ENCODE measurements at places on chromosomes 2 and 18.

- no peak for DNase-seq
Measured at GRCh38 chr2:132668189-132668823, 1.7 kb downstream of the LYPD1 start.

GRCh38 chr2:33126958-33127357 is 180.2 kb downstream of the LTBP1 start:
- DNase-seq = no peak

DNA sequence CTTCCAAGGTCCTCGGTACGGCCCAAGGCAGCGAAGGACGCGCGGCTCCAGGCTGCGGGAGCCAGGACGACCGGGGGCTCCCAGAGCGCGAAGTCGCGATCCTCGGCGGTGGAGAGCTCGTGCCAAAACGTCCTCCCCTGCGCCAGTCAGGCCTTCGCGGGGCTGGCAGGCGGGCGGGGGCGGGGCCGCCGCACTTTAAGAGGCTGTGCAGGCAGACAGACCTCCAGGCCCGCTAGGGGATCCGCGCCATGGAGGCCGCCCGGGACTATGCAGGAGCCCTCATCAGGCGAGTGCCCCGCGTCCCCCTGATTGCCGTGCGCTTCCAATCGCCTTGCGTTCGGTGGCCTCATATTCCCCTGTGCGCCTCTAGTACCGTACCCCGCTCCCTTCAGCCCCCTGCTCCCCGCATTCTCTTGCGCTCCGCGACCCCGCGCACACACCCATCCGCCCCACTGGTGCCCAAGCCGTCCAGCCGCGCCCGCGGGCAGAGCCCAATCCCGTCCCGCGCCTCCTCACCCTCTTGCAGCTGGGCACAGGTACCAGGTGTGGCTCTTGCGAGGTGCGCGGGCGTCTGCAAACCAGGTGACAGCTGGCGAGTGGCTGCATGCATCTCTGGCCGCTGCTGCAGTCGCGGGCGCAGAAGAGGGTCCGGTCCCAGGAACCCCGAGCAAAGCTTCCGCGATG is at the start of gene CIDEA:
Gene CIDEA, plus strand, starts transcription at position 226 of the 684 bp plus-strand sequence. Its CDS starts 23 bp downstream, at position 249.
- no peak for DNase-seq

GRCh38 chr2:149656996-149657395 is 69.4 kb upstream of the MMADHC start:
- DNase-seq = no peak

DNA sequence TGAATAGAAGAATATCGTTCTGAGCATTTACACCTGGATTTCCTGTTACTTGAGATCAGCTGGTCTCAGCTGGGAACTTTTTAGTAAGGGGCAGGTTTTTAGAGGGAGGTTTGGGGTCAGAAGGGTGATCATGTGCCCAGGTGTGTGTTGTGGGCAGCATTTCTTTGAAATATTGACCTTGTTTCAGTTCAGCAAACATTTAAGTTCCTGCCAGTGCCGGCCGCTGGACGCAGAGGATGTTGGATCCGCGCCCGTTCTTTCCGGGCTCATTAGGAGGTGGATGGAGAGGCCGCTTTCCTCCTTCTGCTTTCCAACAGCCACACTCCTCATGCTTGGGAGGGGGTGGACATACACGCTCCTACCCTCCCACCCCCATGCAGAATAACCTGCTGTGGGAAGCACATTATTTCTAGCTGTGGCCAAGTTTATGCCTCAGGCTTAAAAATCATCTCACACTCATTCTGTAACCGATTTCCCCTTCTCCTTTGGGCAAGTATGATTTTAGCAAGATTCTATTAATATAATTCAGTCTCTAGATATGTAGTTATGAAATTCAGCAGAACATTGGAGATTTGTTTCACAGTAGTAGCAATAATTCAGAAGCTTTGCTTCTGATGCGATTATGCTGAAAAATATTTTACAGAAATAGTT is 131.4 kb downstream of the ZNF236 start:
- DNase-seq = no peak

DNA sequence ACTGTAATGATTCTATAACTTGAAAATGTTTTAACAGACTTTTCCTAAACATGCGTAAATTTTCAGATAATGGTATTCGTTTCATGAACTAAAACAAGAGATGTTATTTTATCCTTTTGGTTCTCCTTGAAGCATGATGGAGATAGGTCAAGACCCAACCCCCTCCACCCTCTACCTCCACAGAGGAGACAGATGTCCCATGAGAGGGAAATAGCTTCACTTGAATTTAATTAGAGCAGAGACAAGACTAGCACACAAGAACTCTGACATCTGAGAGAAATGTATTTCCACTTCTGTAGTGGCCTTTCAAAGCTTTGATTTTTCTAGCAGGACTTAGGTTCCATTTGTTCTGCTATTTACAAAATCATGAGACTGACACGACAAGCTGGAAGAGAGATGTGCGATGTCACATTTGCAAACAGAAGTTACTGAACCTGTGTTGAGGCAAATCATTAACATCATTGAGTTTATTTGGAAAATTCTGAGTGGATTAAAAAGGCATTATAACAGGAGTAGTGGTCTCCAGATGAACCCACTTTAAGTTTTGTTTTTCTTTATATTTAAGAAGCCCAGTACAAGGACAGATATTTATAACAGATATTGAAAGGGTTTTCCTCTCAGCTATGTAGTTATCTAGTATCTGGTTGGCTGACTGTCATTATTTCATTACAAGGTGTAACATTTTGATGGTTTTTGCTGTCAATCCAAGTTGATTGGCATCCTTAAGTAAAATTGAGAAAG is 276.2 kb downstream of the ASXL3 start:
- no peak for DNase-seq

DNA sequence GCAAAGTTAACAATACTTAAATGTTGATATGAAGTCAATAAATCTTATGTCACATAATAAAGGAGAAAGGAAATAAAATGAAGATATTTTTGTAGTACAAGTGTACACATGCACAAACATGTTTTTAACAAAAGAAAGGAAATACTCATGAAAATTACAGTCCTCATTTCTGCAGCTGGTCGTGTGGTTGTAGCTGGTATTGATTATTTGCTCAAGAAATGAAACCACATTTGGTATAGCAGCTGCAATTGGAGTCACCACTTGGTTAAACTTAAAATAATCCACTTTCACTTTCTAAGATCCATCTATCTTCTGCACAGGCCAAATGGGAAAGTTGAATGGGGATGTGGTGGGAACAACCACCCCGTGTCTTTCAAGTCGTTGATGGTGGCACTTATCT is 580.5 kb upstream of the NRXN1 start:
- DNase-seq = no peak

DNA sequence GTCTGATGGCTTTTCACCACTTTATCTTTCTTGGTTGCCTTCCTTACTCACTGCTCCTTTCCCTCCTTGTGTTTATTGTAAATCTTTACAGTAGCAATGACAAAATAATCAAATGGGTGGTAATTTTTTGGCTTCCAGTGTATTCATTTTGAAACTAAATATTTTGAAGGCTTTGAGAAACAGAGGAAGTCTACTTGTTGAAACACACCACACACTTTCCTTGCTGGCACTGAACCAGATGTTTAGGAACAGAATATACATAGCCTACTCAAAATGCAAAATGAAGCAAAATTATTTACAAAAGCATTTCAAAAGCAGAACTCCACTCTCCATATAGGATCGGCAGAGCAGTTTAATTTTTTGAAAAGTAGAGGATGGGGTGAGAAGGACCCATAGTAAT is 189.8 kb downstream of the LTBP1 start:
- no peak for DNase-seq

GRCh38 chr18:61308795-61309393 is 24.3 kb upstream of the CDH20 start:
- DNase-seq = peak; percentile 96

DNA sequence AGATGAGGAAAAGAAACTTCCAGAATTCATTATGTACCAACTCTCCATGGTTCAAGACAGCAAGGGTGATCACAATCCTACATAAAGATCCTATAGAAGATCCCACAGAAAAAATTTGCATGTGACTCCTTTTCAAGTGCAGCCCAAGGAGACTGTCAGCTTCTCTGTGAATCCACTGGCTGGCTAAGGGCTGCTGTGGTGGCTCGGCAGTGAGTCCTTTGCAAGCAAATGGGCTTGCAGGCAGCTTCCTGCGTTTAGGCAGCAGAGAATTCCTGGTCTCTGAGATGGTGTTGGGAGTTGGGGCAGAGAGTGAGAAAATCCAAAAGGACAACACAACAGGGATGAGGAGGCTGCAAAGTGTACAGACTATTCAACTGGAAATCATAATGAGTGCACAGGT is 43.4 kb downstream of the NABP1 start:
- no peak for DNase-seq

- DNase-seq = no peak
Measured at GRCh38 chr18:67670024-67670543, 153.6 kb upstream of the DSEL start.

DNA sequence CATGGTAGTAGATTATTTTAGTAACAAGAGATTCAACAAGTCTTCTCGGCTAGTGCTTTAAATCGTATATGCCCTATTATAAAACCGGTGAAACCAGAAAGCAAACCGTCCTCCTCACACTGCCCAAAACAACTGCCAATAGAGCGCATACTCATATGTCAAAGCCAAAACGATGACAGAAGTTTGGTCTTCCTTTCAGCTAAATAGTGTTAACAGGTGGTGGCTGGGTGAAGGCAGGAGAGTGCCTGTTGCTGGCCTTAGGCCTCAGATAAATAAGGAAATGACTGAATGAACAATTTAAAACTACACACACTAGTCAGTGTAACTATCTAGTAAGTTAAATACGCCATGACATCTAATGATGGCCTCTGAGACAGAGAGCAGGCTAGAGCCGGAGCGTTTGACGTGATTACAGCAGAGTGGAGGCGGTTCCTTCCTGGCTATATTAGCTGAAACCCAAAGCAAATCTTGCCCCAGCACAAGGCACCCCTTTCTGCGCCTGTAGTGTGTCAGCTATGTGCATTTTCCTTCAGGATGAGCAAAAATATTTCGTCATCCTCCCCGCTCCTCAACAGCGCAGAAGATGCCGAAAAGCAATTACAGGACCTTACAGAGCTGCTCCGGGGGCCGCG is 1.6 kb downstream of the LONRF2 start:
- no peak for DNase-seq

- no peak for DNase-seq
Measured at GRCh38 chr2:218861645-218862318, 2.2 kb downstream of the WNT6 start.

- peak; percentile 2 for DNase-seq
Measured at GRCh38 chr2:140808820-140809219, 1322.0 kb downstream of the LRP1B start.

- no peak for DNase-seq
Measured at GRCh38 chr2:71743995-71744675, 290.8 kb downstream of the DYSF start.

DNA sequence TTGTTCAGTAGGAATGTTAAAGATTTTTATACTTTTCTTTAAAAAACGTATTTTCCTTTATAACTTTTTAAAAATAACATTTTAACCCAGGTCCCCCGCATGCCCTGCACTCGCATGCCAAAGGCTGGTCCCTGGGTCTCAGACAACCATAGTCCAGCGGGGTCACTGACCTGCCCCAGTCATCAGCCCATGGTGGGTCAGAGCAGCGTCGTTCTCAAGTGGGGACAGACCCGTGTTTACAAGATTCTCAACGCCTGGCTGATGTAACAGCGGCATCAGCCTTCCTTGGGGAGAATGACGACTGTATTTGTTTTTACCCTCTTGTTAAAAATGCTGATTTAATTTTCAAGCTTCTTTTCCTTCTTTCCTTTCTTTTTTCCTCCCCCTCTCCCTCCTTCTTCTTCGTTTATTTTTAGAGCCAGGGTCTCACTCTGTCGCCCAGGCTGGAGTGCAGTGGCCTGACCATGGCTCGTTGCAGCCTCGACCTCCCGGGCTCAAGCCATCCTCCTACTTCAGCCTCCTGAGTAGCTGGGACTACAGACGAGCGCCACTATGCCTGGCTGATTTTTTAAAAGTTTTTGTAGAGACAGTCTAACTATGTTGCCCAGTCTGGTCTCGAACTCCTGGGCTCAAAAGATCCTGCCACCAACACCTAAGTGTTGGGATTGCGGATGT is 1.0 kb upstream of the EFHD1 start:
- no peak for DNase-seq

GRCh38 chr2:162506706-162507105 is 162.8 kb downstream of the GCA start:
- DNase-seq = no peak

DNA sequence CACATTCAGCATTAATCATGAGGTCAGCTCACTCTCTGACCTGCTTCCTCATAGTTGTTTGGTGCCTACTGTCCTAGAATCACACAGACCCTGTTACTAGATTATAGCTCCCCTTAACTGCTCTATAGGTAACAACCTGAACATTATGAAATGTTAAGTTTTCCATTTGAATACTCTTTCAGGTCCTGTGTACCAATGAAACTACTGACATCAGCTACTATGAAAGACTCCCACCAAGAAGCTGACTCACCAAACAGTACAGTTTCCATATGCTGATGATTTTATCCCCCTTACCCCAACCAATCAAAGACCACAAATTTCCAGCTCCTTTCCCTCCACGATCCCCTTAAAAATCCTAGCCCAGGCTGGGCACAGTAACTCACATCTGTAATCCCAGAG is 56.3 kb downstream of the SRBD1 start:
- DNase-seq = no peak

DNA sequence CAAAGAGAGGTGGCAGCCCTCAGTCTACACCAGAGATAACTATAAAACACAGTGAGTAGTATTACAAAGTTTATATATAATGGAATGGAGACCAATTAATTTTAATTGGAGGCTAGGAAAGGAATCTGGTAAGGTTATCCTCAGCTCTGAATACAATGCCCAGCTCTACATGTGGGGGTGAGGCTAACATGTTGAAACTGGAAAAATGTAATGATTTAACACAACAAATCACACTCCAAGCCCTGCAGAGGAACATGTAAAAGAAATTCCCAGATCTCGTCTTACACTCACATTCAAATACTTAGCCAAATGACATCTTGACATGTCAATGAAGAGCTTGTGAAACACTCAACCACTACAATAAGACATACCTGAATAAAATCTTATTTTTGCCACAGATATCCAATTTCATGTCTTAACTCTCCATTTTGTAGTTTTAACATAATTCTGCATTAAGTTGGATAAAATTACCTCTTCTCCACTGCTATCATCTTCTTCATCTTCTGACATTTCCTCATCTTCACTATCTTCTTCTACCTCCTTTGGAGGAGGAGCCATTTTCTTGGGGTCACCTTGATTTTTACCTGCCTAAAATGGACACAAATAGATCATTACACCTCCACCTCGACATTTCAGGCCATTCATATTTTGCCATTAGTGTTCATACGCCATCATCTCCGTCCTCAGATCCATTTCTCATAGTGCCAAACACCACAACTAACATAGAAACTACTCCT is 1.4 kb downstream of the NCL start:
- DNase-seq = no peak
